ENCODE measurements at places on chromosomes 16 and 17. TPM values are rescaled to one million over a fixed set of nuclear protein-coding genes. Genes with fewer than 3 reads are reported as not detected.

- DNase-seq: no peak
Observed at GRCh38 chr17:48002916-48003416, 32.1 kb downstream of the CDK5RAP3 start.

- no peak for DNase-seq
Observed at GRCh38 chr17:80555266-80555665, 10.6 kb downstream of the RPTOR start.

GRCh38 chr17:78808163-78808562 lies 26.1 kb upstream of the CYTH1 start:
- no peak for DNase-seq

DNA sequence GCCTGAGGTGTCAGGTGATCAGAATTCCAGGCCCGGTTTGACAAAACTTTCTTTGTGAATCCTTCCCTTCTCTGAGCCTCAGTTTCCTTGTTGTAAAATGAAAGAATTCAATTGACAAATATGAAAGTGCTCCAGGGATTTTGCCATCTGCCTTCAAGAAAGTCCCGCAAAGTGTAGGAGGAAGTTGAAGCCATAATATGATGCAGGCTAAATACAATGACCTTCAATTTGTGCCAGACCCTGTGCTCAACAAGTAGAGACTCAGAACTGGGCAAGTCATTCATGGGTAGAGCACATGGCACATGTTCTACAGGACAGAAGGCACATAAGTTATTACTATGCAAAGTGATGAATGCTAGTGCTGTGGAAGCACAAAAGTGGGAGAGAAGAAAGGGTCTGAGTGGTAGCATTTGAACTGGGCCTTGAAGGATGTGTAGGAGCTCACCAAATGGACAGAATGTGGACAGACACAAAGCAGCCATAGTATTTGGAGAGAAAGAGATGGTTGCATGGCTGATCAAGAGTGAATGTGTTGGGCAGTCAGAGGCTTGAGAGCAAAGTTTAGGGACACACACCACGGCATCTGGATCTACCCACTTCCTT lies 2.4 kb upstream of the SCIMP start:
- no peak for DNase-seq

Gene RNF222
- total RNA-seq: 0.10 TPM

DNA sequence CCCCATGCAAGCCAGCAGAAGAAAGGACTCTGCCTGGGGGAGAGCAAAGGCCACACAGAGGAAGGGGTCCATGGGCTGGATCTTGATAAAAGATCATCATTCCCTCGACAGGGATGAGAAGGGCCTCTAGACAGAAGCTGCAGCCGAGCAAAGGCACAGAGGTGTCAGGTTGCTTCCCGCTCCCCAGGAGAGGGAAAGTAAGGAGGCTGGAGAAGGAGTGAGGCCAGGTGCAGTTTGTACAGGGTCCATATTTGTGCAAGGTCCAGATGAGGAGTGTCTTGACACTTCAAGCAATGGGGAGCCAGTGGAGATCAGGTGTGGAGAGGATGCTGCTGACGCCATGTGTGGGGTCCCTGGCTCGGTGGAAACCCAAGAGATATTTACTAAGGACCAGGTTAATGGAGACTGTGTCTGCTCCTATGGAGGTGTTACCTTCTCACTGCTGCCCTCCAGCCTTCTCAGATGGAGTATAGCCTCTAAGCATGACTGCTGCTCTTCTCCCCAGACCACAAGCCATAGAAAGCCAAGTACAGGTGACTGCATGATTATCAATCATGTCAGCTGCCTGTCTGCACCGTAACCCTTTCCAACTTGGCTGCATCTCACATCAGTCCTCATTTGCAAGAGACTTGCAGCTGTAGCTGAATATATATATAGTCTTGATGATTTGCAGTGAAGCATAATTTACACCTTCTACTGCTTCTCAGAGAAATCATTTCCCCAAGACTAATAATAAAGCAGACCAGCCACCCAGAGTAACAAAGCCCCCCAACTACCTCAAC lies 21.1 kb downstream of the GAS7 start:
- no peak for DNase-seq

Gene WRAP53
- total RNA-seq: 22.6 TPM

Gene CA4
- total RNA-seq: not detected

Gene SLC16A11
- not detected for total RNA-seq

- no peak for DNase-seq
Observed at GRCh38 chr17:17907469-17907868, 64.7 kb downstream of the TOM1L2 start.

DNA sequence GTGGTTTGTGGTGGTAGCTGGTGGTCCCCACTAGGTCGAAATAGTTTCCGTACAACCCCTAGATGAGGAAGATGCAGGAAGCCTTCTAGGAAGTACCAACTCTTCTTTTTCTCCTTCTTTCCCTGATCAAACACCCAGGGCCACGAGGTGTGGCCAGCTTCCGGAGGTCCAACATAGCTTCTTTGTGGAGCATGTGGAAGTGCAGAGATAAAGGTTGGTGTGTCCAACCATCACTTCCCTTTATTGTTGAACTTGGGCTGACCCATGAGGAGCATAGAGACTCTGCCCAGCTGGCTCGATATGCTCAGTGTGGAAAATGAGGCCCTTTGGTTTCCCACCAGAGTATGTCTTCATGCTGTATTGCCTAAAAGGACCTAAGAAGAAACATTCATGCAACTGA lies 6.3 kb upstream of the RGS9 start:
- no peak for DNase-seq

GRCh38 chr16:75143941-75144340 lies 4.4 kb upstream of the ZFP1 start:
- DNase-seq: no peak

- DNase-seq: no peak
Observed at GRCh38 chr17:72296456-72296855, 175.6 kb downstream of the SOX9 start.

- no peak for DNase-seq
Observed at GRCh38 chr16:4375717-4376116, 4.1 kb downstream of the VASN start.

- DNase-seq: no peak
Observed at GRCh38 chr17:30908717-30909420, 2.8 kb upstream of the TEFM start.

DNA sequence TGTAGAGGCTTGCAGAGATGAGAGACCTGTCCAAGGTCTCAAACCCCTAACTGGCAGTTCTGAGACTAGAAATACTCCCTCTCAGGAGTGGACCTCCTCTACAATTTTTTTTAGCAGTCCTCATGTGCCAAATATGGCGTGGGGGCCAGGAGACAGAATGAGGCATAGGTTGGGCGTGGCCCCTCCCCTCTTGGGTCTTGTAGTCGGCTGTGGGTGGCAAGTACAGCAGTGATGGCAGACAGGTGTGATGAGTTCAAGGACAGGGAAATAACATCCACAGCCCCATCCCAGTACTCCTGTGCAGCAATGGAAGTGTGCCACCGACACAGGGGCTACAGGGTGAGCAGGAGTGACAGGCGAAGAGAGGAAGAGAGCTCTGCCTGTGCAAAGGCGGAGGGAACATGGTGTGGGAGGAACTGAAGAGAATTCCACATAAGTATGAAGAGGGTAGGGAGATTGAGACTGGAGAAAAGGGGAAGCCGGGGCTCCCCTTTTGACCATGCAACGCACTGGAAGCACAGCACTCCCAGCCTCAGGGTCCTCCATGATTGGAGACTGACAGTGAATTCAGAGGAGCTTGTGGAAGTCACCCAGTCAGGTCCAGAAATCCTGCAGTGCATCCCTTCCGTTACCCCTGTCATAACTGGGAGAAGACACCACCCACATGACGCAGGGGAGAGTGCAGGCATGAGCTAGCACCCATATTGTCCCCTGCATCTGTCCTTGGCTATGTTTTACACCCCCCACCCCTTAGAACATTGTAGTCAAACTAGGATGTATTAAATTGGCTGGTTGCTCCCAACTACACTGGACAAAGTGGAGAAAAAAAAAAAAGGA lies 14.8 kb upstream of the CETP start:
- no peak for DNase-seq

GRCh38 chr17:4607773-4608187 lies 23.5 kb downstream of the SMTNL2 start:
- DNase-seq: no peak

DNA sequence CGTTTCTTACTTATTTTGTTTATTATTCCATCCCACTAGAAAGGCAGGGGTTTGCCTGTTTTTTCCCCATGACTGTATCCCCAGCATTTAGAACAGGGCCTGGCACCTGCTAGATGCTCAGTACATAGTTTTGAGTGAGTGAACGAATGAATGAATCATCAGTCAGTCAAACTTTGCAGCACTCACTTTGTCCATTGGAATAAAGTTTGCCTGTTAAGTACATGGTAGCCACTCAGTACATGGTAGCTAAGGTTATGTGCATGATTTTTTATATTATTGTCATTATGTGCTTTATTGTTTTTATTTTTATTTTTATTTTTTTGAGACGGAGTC lies 88.5 kb downstream of the CMIP start:
- DNase-seq: no peak

- DNase-seq: no peak
Observed at GRCh38 chr16:57688487-57688986, 6.1 kb upstream of the DRC7 start.

DNA sequence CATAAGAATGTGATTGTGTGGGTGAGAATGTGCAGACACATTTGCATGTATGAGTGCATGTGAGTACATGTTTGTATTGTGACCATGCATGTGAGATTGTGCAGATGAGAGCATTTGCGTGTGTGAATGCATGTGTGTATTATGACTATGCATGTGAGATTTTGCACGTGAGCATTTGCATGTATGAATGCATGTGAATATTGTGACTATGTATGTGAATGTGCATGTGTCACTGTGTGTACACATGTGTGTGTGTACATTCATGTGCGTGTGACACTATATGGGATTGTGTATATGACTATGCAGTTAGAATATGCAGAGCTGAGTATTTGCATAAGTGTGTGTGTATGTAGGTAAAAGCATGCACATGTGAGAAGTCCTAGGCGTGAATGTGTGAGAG lies 381.3 kb upstream of the MAF start:
- DNase-seq: no peak

Gene KRTAP3-1
- total RNA-seq: not detected

DNA sequence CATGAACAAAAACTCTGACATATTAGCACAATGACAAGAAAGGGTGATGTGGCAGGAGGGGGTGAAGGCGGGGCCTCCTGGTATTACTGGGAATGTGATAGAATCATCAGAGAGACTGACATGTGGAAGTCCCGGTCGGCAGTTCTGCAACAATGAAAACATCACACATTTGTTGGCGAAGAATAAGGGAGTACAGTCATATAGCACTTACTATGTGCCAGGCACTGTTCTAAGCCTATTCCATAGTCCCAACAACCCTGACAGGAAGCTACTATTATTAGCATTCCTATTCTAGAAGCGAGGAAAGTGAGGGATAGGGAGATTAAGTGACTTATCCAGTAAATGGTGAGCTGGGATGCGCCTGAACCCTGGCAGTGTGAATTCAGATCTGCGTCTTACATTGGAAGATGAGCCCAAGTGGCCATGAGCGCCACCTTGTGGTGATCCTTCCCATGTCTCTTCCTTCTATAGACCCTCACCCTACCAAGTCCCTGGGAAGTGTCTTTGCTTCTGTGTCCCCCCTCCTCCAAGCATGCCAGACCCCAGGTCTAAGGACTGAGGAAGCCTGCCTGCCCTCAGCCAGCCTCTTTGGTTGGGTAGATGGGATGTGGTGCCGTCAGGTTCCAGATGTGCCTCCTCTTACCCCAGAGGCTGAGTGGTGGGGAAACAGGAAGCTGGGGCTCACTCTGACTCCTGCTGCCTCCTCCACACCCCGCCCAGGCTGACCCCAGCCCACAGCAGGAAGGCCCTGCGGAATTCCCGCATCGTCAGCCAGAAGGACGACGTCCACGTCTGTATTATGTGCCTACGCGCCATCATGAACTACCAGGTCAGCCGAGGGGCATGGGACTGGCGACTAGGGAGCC lies 14.0 kb downstream of the FMNL1 start:
- DNase-seq: peak; percentile 84

Gene EMC6
- 34.8 TPM for total RNA-seq

GRCh38 chr16:29900888-29901606 lies 759 bp downstream of the ASPHD1 start:
- no peak for DNase-seq

Gene SDR42E2
- not detected for total RNA-seq

- DNase-seq: no peak
Observed at GRCh38 chr17:38857271-38857670, 3.8 kb upstream of the RPL23 start.

DNA sequence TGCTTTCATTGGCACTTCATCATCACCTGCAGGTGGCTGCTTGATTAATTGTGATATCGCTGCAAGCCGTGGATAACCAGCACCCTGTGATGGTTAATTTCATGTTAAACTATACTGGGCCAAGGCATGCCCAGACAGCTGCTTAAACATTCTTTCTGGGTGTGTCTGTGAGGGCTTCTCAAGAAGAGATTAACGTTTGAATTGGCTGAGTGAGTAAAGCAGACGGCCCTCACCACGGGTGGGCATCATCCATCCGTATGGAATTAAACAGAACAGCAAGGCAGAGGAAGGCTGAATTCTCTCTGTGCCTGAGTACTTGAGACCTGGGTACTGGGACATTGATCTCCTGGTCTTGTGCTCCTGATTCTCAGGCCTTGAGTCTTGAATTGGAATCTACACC lies 7.1 kb upstream of the ZNF213 start:
- no peak for DNase-seq

DNA sequence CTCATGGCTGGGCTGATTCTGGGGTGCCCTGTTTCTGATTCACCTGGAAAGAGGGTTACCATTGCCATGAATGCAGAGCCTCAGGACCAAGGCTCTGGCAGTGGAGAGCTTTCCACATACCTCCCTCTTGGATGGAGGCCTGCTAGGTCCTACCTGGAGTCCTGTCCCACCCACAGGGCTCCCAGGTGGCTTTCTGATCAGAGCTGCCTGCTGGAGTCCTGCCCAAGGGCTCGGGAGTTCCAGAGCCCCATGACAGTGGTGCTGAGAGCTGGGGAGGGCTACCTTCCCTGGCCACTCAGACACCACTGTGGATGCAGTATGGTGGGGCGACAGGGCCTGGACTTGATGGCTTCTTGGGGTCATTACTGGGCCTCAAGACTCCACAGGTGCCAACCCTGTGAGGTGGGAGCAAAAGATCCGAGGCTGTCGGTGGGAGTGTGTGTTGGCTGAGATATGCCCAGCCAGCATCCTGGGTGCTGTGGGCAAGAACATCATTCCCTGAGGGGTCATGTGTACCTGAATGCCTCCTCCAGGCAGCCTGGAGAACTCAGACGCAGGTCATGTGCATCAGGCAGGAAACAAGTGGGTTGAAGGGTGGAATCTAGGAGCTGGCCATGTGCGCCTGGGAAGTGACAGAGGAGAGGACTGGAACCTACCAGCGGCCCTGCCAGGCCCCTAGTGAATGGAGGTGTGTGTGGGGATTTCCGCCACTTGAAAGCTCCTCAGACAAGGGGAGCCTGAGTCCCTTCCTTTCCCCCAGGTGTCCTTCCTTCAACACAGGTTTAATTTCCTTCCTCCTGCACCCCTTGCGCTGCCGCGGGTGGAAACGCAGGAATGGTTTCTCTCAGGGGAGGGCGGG lies 2.3 kb upstream of the WNT3 start:
- no peak for DNase-seq
